ENCODE measurements at places on chromosomes 6 and 20.
A peak's percentile ranks its signal among the peaks of the same experiment; 100 is the strongest.

DNA sequence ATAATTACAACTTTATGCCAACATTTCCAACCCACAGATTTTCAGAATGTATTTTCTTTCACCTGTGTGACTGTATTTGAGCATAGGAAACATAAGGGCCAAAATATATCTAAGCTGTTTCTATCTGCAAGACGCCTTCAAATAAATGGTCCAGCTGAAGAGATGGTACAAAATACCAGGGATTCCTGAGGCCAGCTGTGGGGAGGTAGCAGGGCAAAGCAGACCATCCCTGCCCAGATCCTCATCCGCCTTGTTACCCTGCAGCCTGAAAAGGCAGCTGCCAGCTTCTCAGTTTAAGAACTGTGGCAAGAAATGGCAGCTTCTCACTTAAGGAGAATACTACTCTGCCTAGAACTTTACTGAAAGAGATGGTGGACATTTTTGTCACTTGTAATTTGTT, 143.3 kb downstream of the KHDC1L start:
- no peak for DNase-seq

GRCh38 chr6:120771019-120771418, 563.3 kb downstream of the TBC1D32 start:
- no peak for DNase-seq

DNA sequence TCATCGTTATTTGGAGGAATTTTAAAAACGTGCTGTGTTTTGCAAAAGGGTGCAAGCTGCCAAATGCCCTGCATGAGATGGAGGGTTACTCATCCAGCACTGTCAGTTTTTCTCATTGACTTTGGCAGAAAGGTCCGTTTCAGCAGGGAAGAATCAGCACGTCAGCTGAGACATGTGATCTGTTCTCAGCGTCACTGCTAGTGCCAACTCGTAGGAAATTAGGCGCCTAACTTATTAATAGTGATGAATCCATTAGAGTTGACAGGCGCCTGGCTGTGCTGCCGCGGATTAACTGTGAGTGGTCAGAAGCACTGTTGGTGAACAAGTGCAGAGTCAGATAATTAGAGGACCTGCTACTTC, 175.5 kb upstream of the FOXQ1 start:
- DNase-seq = no peak

DNA sequence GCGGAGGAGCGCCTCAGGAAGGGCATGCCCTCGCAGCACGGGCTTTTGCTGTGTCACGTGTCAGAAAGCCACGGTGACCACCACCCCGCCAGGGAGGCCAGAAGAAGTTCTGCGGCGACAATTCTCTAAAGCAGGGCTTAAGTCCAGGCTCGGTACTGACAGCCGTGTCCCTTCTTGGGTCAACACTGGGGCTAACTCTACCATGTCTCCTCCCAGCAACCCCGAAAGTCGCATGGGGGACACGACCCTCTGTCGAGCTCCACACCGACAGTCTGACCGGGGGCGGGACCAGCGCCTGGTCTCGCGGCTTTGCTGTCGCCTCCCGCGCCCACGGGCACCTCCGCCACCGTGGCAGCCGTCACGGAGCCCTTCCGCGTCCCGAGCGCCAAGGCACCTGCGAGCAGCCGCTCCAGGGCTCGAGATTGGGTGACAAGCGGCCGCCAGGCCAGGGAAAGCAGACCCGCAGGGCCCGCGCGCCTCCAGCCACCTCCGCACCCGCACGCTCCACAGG, 534 bp downstream of the NANP start:
- DNase-seq = no peak

- DNase-seq = no peak
Measured at GRCh38 chr6:146297815-146298214, 245.8 kb upstream of the RAB32 start.

GRCh38 chr6:80411486-80411885, 305.0 kb downstream of the BCKDHB start:
- no peak for DNase-seq

- peak; percentile 22 for DNase-seq
Measured at GRCh38 chr6:25017932-25018567, 82.3 kb upstream of the RIPOR2 start.

- DNase-seq = no peak
Measured at GRCh38 chr6:37480951-37481534, 18.6 kb downstream of the CCDC167 start.

DNA sequence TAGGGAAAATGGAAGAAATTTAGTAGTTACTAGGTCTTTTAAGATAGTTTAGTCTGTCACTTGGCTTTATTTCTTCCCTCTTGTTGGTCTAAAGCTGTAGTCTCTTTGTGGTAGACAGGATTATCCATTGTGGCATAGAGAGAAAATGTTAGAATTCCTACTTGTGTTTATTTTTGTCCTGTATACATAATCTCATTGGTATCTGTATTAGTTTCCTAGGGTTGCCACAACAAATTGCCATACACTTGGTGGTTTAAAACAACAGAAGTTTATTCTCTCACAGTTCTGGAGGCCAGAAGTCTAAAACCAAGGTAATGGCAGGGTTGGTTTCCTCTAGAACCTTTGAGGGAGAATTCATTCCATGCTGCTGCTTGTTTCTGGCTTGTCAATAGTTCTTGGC, 119.4 kb downstream of the ZFAND3 start:
- DNase-seq = no peak

- DNase-seq = no peak
Measured at GRCh38 chr6:170181338-170181690, 109.6 kb downstream of the DLL1 start.

- no peak for DNase-seq
Measured at GRCh38 chr6:76885861-76886301, 577.4 kb downstream of the HTR1B start.

DNA sequence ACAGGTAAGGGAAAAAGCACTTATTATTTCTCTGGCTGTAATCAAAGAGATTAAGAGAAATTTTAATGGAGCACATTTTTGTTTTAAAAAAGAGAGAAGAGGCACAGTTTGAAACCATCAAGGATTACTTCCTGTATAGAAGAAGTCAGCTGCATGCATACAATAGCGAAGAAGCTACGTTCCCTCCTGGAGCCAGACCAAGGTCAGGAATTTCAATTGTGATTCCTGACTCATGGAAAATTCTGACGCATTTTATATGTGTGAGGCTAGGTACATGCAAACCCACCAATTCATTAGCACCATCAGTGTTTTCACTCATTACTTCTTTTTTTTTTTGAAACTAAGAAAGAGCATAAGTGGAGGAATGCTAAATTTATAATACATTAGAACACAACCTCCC, 232.7 kb upstream of the SGK1 start:
- DNase-seq = no peak

DNA sequence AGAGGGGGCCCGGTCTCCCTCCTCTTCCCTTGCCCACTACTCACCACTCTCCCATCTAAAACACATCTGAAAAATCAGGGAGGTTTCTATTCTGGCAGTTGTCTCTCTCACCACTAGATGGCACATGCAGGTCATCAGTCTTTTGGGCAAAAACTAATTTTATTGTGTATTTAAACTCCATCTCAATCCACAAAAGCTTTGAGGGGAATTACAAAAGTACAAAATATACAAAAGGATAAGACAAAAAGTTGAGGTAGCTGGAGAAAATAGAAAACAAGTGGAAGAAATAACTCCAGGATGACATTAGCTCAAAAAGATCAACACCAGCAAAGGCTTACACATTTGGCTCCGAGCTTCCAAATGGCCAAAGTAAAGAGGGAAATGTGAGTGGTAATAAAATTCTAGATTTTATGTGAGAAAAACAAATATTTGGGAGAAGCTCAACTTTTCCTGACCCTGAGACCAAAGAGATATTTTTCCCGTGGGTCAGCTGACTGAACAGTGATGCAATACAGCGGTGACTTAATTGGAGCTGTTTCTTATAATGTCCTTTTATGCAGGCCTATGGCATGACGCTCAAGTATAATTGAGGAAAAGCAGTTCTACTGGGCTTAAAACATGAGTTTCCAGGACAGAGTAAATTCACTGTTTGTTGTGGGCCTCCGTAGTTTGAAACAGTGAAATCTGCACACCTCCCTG, 79.8 kb upstream of the CHD6 start:
- DNase-seq = no peak

DNA sequence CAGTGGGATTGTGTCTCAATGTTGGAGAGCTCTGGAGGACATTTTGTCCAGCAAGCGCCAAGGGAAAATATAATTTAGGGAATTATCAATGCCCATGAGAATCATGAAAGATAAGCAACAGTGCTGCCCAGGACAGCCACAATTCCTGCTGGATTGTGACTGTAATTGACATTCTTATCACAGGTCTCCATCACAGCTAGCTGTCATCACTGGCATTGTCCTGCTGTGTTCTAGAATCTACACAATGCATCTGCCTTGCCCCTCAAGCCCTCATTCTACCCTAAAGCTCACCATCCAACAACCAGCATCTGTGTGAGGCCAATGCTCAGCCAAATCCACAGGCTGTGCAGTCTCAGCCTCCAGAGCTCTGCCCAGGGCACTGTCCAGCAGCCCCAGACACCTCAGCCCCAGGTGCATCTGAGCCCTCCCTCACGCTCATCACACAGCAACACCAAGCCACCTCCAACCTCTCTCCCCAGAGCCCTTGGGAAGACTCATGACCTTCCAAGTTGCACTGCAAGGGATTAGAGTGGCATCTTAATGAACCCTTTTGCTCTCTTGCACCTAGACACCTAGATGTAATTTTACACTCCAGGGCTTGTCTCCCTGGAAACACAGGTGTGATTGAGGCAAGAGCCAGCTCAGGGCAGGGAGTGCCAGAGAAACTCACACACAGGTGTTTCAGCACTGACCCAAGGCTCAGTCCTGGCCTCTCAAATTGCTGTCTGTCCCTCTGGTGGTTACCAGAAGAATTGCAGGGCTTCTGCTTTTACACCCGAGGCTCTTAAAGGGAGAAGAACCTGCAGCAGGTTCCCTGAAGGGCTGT, 85.2 kb upstream of the PHACTR3 start:
- DNase-seq = no peak

GRCh38 chr6:32432050-32432450, 7.6 kb upstream of the HLA-DRA start:
- no peak for DNase-seq

- no peak for DNase-seq
Measured at GRCh38 chr20:11654766-11655165, 262.9 kb upstream of the BTBD3 start.

DNA sequence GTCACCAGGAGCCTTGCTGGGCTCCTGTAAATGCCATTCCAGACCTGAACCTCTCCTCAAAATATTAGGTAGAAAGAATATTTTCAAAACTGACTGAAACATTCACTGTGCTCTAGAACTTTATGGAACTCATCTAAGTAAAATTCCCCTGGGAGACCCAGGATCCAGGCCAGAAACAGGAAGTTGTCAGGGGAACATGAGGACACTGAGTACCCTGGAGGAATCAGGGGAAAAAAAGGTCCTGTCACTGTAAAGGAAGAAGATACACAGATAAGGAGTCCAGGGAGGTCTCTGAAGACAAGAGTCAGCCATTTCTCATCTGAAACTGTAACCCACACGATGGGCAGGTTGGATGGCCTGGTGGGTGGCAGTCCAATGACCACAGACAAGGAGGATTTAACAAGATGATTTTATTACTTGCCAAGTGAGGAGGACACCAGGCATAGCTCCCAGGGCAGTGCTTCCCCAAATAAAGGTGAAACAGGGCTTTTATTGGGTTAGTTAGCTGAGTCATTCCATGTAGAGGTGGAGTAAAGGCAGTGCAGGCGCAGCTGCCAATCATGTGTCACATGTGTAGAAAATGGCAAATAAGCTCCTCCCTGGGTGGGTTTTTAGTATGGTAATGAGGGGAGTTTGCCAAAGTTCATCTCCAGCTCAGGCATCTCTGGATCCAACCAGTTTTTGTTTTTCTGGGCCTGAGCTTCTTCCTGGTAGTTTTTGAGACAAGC, 138.5 kb downstream of the RCAN2 start:
- DNase-seq = no peak

- no peak for DNase-seq
Measured at GRCh38 chr6:105740946-105741645, 338.2 kb upstream of the PREP start.

DNA sequence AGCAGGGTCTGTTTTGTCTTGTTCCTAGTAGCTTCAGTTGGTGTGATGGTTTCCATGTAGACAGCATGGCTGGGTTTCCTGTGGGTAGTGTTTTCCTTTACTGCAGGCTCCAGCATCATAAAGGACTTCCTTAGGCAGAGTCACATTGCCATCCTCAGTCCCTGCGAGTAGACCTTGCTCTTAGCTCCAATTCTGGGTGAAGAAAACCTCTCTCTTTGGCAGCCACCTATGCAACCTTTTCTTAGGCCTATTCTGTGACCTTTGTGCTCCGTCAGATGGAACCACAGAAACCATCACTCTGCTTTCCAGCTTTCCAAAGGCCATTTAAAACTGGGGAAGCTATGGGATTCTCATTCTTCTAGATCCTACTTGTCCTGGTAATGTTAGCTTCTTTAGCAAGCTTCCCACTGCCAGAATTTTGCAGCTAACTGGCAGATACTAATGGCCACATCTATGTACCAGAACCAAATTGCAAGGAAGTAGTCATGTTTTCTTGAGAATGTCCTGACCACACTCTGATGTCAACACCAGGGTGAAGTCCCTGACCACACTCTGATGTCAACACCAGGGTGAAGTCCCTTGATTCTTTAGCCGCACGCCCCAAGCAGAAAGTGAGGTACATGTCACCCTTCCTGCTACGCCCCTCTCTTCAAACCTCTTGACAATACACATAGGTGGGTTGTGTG, 646.6 kb upstream of the HS3ST5 start:
- no peak for DNase-seq

DNA sequence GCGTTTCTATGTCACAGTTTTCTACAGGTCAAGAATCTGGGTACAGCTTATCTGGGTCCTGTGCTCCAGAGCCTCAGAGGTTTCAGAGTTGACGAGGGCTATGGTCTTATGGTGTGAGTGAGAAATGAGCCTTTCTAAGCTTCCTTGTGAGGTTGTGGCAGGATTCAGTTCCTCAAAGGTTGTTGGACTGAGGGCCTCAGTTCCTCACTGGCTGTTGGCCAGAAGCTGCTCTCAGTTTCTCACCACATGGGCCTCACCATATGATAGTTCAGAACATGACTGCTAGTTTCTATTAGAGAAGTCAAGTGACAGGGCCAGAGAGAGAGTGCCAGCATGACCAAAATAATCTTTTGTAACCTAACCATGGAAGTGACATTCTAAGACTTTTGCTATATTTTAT, 96.1 kb downstream of the NUS1 start:
- DNase-seq = no peak

GRCh38 chr6:7424967-7425807, 35.6 kb downstream of the RIOK1 start:
- DNase-seq = no peak

DNA sequence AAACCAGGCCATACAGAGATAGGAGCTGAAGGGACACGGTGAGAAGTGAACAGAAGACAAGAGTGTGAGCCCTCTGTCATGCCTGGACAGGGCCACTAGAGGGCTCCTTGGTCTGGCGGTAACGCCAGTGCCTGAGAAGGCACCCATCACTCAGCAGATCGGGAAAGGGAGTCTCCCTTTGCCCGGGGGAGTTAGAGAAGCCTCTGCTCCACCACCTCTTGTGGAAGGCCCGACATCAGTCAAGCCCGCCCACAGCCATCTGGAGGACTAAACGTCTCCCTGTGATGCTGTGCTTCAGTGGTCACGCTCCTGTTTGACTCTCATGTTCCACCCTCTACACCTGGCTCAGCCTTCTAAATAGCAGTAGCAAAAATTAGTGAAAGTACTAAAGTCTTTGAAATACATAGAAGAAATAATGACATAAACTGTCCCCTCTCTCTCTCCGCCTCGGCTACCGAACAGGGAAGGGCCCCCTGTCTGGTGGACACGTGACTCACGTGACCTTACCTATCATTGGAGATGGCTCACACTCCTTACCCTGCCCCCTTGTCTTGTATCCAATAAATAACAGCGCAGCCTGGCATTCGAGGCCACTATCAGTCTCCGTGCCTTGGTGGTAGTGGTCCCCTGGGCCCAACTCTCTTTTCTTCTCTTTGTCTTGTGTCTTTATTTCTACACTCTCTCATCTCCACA, 66.7 kb downstream of the RPP21 start:
- peak; percentile 55 for DNase-seq

- DNase-seq = no peak
Measured at GRCh38 chr6:127933852-127934840, 33.3 kb upstream of the THEMIS start.

All from neural crest cell (in vitro differentiated cells).